ENCODE measurements at places on chromosomes 7 and 10. TPM values are rescaled to one million over a fixed set of nuclear protein-coding genes. Genes with fewer than 3 reads are reported as not detected.

The AHR gene
- 13.4 TPM for total RNA-seq

The ITIH5 gene
- total RNA-seq = 5.9 TPM

The PRPS1L1 gene
- not detected for total RNA-seq

The DYNC1I1 gene
- total RNA-seq = 7.8 TPM

The UCN3 gene
- total RNA-seq = not detected

- H3K27me3 ChIP-seq = no peaks in the 10 kb centered on the region
- no peaks in the 10 kb centered on the region for H3K4me1 ChIP-seq
- no peak overlapping the region for H3K4me3 ChIP-seq
- no peak for DNase-seq
These were observed 25.3 kb downstream of the USP6NL start for GRCh38 chr10:11586170-11586569.

DNA sequence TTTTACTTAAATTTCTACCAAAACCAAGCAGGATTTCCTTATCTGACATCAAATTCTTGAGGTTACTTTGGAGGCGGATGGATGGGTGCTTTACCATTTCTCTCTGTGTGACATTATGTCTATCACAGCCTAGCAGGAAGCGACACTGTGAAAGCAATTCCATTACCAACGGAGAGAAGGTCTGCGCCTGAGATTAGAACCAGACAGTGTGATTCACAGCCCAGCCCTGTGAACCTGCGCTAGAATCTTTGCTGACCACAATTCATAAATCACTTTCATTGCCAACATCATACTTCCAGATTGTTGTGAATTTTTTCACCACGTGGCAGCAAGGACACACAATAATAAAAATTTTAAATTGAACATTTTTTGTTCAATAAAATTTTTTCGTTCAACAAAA, 126.5 kb downstream of the CUBN start:
- DNase-seq = no peak
- no peak overlapping the region for H3K4me3 ChIP-seq
- H3K4me1 ChIP-seq = peaks cover 3% of the 10 kb centered on the region
- no peaks in the 10 kb centered on the region for H3K27me3 ChIP-seq
- H3K27ac ChIP-seq = peak overlapping the region; percentile 60

GRCh38 chr10:90935581-90936275, 14.8 kb upstream of the ANKRD1 start:
- DNase-seq = no peak
- H3K4me3 ChIP-seq = no peak overlapping the region
- no peaks in the 10 kb centered on the region for H3K27me3 ChIP-seq
- H3K27ac ChIP-seq = no peak overlapping the region
- peaks cover 10% of the 10 kb centered on the region for H3K4me1 ChIP-seq
- no peaks in the 10 kb centered on the region for H3K36me3 ChIP-seq

- no peaks in the 10 kb centered on the region for H3K36me3 ChIP-seq
- peaks cover 9% of the 10 kb centered on the region for H3K27me3 ChIP-seq
- H3K27ac ChIP-seq = no peak within 1 kb of the TSS
These were observed at the start of gene GPR85 for GRCh38 chr7:113086431-113086888. GPR85 (minus strand) TSS chr7:113086827; CDS start chr7:113084721, 2,106 bp downstream.

DNA sequence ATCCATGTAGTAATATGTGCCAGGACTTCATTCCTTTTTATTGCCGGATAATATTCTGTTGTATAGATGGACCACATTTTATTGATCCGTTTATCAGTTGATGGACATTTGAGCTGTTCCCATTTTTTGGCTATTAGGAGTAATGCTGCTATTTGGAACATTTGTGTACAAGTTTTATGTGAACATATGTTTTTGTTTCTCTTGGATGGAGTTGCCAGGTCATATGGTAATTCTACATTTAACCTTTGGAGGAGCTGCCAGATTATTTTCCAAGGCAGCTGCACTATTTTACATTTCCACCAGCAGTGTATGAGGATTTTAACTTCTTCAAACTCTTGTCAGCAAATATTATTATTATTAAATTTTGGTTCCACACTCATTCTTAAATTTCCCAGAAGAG, 59.2 kb downstream of the C10orf90 start:
- H3K4me3 ChIP-seq = no peak overlapping the region
- no peak for DNase-seq

DNA sequence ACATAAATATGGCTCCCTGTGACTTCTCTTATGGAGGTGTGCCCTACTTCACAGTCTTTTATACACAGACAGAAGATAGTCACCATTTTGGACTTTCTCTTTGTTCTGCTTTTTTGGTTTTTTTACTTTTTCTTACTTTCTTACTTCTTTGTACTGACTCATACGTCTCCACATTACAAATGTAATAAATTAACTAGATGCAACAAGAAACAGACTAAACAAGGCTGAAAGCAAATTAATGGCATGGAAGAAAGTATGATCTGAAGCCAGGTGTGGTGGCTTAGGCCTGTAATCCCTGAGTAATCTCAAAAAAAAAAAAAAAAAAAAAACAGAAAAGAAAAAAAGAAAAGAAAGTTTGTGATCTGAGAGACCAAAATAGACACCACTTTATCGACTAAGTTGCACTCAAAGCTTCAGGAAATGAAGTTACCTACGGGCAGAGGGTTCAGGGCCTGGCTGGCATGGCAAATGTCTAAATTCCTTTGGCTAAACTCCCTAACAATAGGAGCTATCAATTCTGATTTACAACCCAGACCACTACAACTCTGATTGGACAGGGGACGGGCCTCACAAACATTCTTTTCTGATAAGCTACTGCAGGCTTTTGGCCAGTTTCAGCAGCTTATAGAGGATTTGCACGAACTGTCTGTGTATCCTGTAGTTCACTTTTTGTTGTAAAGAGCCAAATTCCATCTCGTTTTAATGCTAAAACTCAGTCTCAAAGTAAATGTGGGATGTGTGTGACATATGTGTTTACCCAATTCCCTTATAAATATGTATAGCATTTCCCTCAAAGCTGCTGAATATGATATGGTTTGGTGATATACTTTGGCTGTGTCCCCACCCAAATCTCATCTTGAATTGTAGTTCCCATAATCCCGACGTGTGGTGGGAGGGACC, 129.1 kb downstream of the SEPTIN14 start:
- H3K27me3 ChIP-seq = no peaks in the 10 kb centered on the region
- DNase-seq = no peak
- no peaks in the 10 kb centered on the region for H3K4me1 ChIP-seq
- H3K4me3 ChIP-seq = no peak overlapping the region
- no peak overlapping the region for H3K27ac ChIP-seq

DNA sequence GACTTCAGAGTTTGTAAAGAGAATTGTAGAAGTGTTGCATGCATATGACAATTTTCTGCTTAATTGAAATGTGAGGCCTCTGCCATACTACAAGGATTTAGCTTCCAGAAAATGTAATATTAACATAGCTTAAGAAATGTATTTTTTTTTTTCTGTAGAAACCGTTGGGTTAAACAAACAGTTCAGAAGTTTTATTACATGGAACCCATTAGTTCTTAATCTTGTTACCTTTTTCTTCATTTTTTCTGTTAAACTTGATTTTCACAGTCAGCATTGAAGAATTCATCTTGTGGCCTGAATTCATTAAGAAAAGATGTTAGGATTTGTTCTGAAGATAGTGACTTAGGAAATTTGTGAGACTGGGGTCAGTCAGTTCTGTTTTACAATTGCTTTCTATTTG, 4.9 kb downstream of the PTEN start:
- peak overlapping the region; percentile 91 for H3K27ac ChIP-seq
- peaks cover 51% of the 10 kb centered on the region for H3K4me1 ChIP-seq
- peak overlapping the region; percentile 91 for H3K4me3 ChIP-seq
- no peaks in the 10 kb centered on the region for H3K36me3 ChIP-seq
- no peak for DNase-seq

GRCh38 chr10:73628405-73628804, 12.9 kb downstream of the MYOZ1 start:
- no peak for DNase-seq

- H3K27me3 ChIP-seq = peaks cover 100% of the 10 kb centered on the region
- no peak overlapping the region for H3K4me3 ChIP-seq
- DNase-seq = no peak
- H3K27ac ChIP-seq = no peak overlapping the region
- H3K4me1 ChIP-seq = peaks cover 21% of the 10 kb centered on the region
- H3K36me3 ChIP-seq = no peaks in the 10 kb centered on the region
These were observed 8.8 kb downstream of the DLX5 start for GRCh38 chr7:97015756-97016380.

DNA sequence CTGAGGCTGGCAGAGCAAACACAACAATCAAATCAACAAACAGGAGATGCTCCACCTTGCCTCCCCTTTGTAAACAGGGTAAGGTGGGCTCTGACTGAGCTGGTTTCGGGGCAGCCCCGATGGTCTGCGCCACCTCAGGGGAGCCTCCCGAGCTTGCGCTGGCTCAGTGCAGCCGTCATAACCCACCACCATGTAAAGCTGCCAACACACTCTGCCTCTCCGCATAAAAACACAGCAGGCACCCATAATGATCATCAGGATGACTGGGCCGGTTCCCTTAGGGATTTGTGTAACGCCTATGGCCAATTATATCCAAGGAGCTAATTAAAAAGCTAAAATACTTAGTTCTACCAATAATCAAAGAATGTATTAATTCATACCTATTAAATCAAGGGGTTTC, 124.5 kb downstream of the PRPF18 start:
- peaks cover 23% of the 10 kb centered on the region for H3K4me1 ChIP-seq
- H3K27ac ChIP-seq = no peak overlapping the region
- H3K36me3 ChIP-seq = no peaks in the 10 kb centered on the region

DNA sequence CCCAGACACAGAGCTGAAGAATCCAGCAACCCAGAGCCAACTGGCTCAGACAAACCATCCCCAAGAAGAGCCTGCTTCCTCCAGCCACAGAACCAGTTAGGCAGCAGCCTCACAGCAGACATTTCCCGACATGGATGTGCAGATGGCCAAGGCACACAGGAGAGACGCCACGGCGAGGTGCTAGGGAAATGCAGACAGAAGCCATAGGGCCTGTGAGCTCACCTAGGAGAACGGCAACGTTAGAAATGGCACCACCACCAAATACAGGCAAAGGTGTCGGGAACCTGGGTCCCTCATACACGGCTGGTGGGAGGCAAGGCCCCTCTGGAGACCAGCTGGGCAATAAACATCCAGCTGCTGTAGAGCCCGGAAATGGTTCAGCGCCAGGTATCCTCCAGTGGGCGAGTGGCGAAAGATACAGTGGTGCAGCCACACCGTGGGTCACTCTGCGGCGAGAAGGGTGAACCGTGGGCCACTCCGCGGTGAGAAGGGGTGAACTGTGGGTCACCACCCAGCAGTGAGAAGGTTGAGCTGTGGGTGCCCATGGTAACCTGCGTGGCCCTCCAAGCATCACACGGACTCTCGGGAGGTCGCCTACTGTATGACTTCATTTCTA, 31.2 kb downstream of the JAKMIP3 start:
- no peaks in the 10 kb centered on the region for H3K36me3 ChIP-seq
- H3K27ac ChIP-seq = no peak overlapping the region
- no peaks in the 10 kb centered on the region for H3K27me3 ChIP-seq
- peaks cover 4% of the 10 kb centered on the region for H3K4me1 ChIP-seq

DNA sequence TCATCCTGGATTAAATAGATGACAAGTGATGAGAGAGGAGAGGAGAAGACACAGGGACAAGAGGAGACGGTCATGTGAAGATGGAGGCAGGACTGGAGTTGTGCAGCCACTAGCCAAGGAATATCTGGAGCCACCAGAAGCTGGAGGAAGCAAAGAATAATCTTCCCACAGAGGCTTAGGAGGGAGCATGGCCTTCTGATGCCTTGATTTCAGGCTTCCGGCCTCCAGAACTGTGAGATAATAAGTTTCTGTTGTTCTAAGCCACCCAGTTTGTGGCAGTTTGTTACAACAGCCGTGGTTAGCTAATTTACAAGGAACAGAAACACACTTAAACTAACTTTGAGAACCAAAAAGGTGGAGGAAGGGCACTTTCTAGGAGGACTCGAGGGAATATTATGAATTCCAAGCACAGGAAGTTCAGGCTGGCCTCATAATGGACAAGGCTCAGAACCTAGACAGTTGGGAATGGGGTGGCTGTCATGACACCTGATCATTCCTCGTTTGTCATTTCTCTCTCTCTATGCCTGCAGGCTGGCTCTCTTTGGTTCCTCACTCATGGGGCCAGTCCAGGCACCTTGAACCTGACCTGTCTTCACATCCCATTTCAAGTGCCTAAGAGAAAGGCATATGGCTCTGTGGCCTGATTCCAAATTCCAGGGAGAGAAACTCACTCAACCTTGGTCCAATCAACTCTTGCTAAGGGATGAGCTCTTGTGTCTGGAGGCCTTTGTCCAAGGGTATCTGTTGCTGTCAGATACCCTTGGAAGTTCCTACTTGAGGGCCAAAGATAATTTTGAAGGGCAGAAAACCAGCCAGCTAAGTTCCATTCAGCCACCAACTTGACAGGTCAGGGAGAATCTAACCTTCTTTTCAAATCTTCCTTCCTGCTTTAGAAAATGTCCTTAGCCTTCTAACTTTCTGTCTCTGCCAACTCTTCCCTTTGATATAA, 33.5 kb upstream of the PDZD8 start:
- no peaks in the 10 kb centered on the region for H3K36me3 ChIP-seq
- no peaks in the 10 kb centered on the region for H3K4me1 ChIP-seq
- no peak for DNase-seq

- no peak for DNase-seq
- H3K27me3 ChIP-seq = no peaks in the 10 kb centered on the region
- no peak overlapping the region for H3K27ac ChIP-seq
- no peak overlapping the region for H3K4me3 ChIP-seq
- H3K36me3 ChIP-seq = no peaks in the 10 kb centered on the region
These were observed 34.9 kb downstream of the R3HCC1L start for GRCh38 chr10:98169379-98169778.

- DNase-seq = no peak
- H3K36me3 ChIP-seq = no peaks in the 10 kb centered on the region
- no peak overlapping the region for H3K27ac ChIP-seq
- H3K4me3 ChIP-seq = no peak overlapping the region
- H3K27me3 ChIP-seq = no peaks in the 10 kb centered on the region
These were observed 24.0 kb upstream of the HSPA12A start for GRCh38 chr10:116766241-116766827.

- no peak for DNase-seq
- H3K27ac ChIP-seq = no peak overlapping the region
- H3K4me3 ChIP-seq = no peak overlapping the region
- H3K27me3 ChIP-seq = no peaks in the 10 kb centered on the region
These were observed 325.6 kb upstream of the KAT6B start for GRCh38 chr10:74500816-74501215.

- no peak overlapping the region for H3K27ac ChIP-seq
- DNase-seq = no peak
- H3K4me1 ChIP-seq = no peaks in the 10 kb centered on the region
- H3K36me3 ChIP-seq = no peaks in the 10 kb centered on the region
These were observed 18.0 kb upstream of the ARID5B start for GRCh38 chr10:61883371-61884025.

- H3K27ac ChIP-seq = no peak overlapping the region
- H3K27me3 ChIP-seq = no peaks in the 10 kb centered on the region
- DNase-seq = no peak
- peaks cover 27% of the 10 kb centered on the region for H3K4me1 ChIP-seq
These were observed 45.1 kb upstream of the INPP5A start for GRCh38 chr10:132492323-132493025.

Data from gastrocnemius medialis (tissue), 4 donors.